LHCN-M2 (cell line): ENCODE measurements at places on chromosomes 3 and 15. TPM values are rescaled to one million over a fixed set of nuclear protein-coding genes. Genes with fewer than 3 reads are reported as not detected.

Gene BHLHE40
- 19.8 and 21.0 TPM in 2 replicates for total RNA-seq

Gene XIRP1
- total RNA-seq, result 0.71 and 4.1 TPM in 2 replicates

Gene KLHL40
- 0.06 TPM in 1 of 2 replicates, not detected in the other for total RNA-seq

Gene ATP10A
- 0.69 and 0.96 TPM in 2 replicates for total RNA-seq

Gene SLC38A3
- 1.1 TPM in 1 of 2 replicates, not detected in the other for total RNA-seq

Gene EIF4G1
- total RNA-seq, result 302 and 321 TPM in 2 replicates

Gene ARPP21
- 2.1 and 7.1 TPM in 2 replicates for total RNA-seq

Gene HAUS2
- 55.5 and 65.8 TPM in 2 replicates for total RNA-seq

Gene SHISA5
- 192 and 227 TPM in 2 replicates for total RNA-seq
